NCI-H1092 treated with DMSO at 0.1 percent for 48 hours (cell line): ENCODE measurements at places on chromosomes 2 and 18.

DNA sequence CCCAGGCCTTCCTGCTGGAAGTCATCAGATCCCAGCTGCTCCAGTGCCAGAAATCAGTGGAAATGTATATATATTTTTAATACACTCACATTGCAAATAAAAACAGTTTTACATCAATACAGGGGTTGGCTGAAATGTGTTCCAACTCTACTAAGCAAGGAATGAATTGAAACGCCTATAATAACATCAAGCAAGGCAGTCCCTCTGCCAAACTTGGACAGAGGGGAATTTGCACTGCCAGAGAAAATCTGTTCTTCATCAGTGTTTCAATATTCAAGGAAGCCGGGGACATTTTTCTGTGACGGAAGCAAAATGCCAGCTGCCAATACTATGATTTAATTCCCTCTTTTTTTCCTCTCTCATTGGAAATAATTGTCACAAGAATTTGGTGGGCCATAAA is 335.3 kb downstream of the TNS1 start:
- DNase-seq: no peak

- DNase-seq: peak; percentile 87
Observed at GRCh38 chr2:121489284-121489683, 41.4 kb upstream of the RNU4ATAC start.

- DNase-seq: no peak
Observed at GRCh38 chr2:10229462-10230099, 73.1 kb upstream of the HPCAL1 start.

DNA sequence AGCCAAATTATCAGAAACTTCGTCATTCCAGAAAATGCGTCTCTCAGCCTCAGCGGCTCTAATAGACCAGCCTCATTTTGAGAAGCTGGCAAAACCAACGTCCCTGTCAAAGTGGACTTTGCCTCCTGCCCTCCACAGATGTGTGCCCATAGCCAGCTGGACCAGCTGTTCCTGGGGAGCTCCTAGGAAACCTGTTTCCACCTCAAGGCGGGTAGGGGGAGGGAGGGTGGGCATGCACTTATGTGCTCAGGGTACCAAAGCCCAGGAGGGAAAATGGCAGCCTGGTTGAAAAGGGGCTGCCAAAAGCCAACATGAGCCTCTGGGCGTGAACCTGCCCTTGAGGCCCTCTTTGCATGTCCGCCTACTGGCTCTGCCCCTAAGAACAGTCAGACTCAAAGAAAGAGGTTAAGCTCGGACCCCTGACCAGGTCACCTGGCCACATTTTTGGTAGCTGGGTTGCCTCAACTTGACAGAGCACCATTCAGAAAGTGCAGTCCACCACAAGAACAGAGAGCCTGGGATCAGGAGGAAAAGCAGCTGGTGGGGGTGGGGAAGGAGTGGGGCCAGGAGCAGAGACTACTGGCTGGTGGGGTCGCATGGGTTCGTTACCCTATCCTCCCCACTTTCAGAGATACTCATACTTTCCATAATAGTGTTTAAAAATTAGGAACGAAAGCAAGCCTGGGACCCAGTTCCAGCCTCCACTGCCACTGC is 3.5 kb downstream of the PER2 start:
- no peak for DNase-seq

GRCh38 chr2:235575904-235576303 is 82.1 kb downstream of the AGAP1 start:
- DNase-seq: no peak

DNA sequence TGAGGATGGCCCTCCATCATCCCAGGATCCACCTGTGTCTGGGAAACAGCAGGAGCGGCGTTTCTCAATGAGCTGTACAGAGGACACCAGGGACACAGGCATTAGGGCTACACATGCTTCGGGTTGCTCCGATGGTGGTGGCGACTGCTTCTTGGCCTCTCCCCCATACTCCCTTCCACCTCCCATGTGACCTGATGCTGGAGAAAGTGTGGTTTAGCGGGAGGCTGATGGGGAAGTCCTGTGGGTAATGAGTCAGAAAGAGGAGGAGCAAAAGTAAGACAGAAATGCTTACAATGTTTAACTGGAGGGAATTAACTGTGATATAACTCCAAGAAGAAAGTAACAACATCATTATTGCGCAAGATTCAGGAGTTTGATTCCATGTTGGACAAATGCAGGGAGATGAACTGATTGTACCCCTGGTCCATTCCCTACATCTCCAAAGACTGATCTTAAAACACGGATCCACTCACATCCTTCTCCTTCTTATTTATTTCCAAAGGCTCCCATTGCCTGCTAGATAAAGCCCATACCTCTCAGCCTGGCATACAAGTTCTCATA is 186.6 kb downstream of the NRP2 start:
- no peak for DNase-seq

- DNase-seq: no peak
Observed at GRCh38 chr2:125168442-125168841, 1143.4 kb downstream of the CNTNAP5 start.

GRCh38 chr2:129248198-129248597 is 731.3 kb upstream of the RAB6C start:
- no peak for DNase-seq

DNA sequence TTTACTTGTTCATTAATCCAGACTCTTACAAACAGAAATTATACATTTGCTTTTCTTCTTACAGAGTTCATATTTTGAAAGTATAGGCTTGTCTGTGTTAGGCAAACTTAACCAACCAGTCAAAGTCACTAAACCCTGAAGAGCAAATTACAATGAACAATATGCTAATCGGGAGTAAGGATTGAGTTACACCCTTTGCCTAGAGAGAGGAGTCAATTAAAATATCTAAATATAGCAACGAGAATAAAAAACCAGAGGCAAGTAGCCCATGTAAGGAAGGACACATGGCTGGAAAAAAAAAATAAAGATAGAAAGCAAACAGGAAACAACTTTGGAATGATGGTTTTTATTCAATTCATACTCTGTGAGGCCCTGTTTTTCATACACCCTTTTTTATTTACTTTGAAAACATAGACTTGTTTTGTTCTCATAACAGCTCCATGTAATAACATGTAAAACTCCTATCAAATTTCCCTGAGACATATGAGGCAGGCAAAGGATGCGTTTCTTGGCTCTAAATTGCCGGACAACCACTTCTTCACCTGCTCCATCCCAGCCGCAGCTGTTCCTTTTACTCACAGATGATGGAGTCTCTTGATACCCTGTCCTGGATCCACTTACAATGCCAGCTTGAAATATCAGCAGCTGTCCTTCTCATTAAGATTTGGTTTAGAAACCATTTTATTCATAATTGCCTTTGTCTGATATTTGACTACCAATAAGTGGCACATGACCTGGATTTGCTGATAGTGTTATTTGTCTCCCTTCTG is 767.7 kb upstream of the GCFC2 start:
- peak; percentile 60 for DNase-seq

- DNase-seq: no peak
Observed at GRCh38 chr2:54984476-54984875, 65.8 kb downstream of the RTN4 start.

GRCh38 chr2:2472881-2473280 is 141.8 kb upstream of the MYT1L start:
- DNase-seq: no peak

- no peak for DNase-seq
Observed at GRCh38 chr2:118044854-118045253, 31.0 kb upstream of the CCDC93 start.

DNA sequence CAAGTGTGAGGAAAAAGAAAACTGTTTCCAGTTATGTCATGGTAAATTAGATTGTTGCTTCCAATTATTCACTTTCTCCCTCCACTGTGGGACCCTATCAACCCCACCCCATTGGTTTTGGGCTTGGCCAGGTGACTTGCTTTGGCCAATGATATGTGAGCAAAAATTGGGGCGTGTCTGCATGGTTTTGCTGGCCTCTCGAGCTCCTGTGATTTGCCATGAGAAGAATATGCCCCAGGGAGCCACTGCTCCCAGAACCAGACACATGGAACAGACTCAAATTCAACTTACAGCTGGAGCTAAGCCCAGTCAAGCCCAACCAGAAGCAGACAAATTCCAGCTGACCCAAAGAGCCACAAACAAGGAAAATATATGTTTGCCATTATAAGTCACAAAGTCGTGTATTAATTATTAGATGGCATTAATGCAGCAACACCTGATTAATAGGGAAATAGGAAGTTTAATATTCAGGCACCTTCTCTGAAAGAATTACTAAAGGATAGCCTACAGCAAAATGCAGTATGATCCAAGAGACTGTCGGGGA is 248.9 kb downstream of the ANAPC1 start:
- DNase-seq: no peak

- no peak for DNase-seq
Observed at GRCh38 chr2:61759005-61759404, 94.9 kb downstream of the FAM161A start.

DNA sequence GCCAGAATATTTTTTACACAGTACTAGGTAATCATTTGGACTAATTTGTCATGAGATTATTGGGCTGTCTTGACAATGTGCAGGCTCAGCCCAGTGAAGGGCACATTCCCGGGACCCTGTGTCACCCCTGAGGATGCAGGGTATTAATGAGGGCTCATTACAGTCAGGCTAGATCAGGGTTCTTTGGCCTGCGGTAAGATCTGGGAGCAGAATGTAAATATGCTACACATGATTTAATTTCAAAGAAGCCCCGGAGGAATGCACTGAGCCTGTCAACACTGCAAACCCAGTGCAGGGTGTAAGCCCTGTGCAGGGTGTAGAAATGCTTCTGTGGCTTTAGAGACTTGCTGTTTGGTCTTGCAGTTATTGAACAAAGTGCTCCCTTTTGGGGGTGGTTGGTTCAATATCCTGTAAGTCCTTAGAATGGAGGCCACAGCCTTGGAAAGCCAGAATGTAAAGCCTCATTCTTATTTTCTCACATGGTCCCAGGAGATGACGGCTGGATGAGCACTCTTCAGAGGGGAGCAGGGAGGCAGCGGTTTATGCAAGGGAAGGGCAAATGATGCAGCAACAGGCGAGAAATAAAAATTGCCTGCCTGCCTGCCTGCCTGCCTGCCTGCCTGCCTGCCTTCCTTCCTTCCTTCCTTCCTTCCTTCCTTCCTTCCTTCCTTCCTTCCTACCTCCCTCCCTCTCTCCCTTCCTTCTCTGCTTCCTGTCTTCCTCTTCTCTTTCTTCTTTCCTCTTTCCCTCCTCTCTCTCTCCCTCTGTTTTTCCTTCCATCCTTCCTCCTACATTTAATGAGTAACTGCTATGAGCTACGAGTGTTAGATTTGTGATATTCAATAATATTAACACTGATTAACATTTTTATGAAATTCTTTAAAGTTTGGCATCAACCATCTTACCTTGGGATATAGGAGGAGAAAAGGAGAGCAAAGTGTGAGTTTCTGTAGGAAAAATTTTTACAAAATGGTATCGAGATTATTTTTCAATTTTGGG is 148.8 kb downstream of the VAPA start:
- DNase-seq: no peak

DNA sequence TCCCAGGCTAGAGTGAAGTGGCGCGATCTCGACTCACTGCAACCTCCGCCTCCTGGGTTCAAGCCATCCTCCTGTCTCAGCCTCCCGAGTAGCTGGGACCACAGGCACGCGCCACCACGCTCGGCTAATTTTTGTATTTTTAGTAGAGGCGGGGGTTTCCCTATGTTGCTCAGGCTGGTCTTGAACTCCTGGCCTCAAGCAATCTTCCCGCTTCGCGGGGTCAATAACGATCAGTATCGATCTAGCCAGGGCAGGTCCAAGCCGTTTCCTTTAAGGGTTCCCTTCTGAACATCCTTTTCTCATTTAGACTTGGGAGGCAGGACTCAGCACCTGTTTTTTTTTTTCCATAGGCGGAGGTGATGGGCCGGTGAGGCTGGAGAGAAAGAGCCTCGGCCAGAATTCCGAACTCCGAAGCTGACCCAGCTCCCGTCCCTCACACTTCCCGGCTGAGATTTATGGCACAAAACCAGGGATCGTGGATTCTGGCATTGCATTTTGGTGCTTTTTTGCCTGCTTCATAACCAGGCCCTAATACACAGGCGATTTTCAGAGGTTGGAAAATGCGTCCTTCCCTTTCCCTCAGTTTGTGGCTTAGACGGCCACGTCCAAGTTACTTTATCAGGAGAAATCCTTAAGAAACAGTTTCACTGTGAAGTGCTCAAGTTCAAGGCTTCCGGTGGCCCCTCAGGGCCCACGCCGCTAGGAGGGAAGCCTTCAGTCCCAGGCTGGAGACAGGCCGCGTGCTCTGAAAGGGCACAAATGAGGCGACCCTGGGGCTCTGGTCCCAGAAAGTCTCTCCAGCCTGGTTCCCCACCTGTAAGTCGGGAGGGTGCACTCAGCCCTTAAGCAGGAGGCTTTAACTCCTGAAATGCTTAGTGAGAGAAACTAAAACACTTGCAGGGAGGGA is 998 bp upstream of the SLC66A3 start:
- no peak for DNase-seq

GRCh38 chr2:40208463-40208862 is 243.4 kb downstream of the SLC8A1 start:
- DNase-seq: peak; percentile 38
